Activated CD4-positive, alpha-beta T cell treated with anti-CD3 and anti-CD28 coated beads, Interleukin-2, amount 10 ng/mL, durations not matched to agents 24 days and 14 days (primary cell): ENCODE measurements at places on chromosomes 5 and 9. TPM values are rescaled to one million over a fixed set of nuclear protein-coding genes. Genes with fewer than 3 reads are reported as not detected.

ZNF658 gene
- 2.0 and 2.6 TPM in 2 replicates for total RNA-seq

DNA sequence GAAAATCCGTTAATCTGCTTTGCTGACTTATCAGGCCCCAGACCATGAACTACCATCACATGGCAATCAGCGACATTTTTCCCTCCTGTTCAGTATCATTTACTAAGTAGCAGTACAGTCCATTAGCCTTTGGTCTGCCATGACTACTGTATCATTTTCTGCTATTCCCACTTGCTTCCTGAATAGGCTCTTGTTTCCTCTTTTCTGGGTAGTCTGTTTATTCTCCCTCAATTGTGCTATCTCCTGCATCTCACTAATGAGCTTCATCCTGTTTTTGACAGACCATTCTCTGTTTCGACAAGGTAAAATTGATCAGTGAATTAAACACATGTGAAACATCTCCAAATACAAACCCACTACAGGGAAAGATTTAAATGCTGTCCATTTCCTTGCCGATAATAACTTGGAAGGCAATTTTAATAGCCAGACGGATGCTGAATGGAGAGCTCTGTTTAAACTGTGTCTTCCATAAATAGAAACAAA, 263.5 kb upstream of the ANKRD55 start:
- H3K36me3 ChIP-seq, result no peaks in the 10 kb centered on the region
- H3K4me1 ChIP-seq, result peaks cover 15% of the 10 kb centered on the region
- DNase-seq, result no peak
- H3K27ac ChIP-seq, result no peak overlapping the region

DNA sequence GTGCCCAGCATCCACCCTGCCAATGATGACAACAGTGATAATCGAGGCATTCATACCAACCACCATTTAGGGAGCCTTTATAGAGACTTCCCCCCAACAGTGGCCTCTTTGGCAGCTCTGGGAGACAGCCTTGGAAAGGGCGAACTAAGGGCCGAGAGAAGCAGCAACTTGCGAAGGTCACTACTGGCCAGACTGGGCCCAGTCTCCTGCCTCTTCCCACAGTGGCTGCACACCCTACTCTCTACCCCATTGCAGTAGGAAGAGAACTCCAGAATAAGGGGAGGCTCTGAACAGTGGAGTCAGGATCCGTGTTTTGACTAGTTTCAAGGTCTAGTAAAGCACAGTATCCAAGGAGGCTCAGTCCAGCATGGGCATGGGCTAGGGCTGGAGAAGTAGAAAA, 5.3 kb downstream of the LHX6 start:
- H3K27me3 ChIP-seq, result peaks cover 72% of the 10 kb centered on the region
- no peaks in the 10 kb centered on the region for H3K36me3 ChIP-seq
- DNase-seq, result no peak
- no peak overlapping the region for H3K4me3 ChIP-seq
- no peak overlapping the region for H3K27ac ChIP-seq

- no peak overlapping the region for H3K27ac ChIP-seq
- no peaks in the 10 kb centered on the region for H3K27me3 ChIP-seq
- H3K36me3 ChIP-seq, result no peaks in the 10 kb centered on the region
- H3K4me1 ChIP-seq, result no peaks in the 10 kb centered on the region
- no peak for DNase-seq
Observed at GRCh38 chr9:107906074-107906473, 416.5 kb upstream of the KLF4 start.

GHR gene
- not detected in 2 replicates for total RNA-seq

- no peak overlapping the region for H3K27ac ChIP-seq
- no peak overlapping the region for H3K4me3 ChIP-seq
- no peak for DNase-seq
- H3K27me3 ChIP-seq, result no peaks in the 10 kb centered on the region
- peaks cover 50% of the 10 kb centered on the region for H3K36me3 ChIP-seq
Observed at GRCh38 chr5:1330847-1331831, 13.8 kb downstream of the CLPTM1L start.

GRCh38 chr9:129811967-129812363, 9.0 kb downstream of the TOR1B start:
- no peaks in the 10 kb centered on the region for H3K27me3 ChIP-seq
- no peak overlapping the region for H3K4me3 ChIP-seq
- no peak overlapping the region for H3K27ac ChIP-seq
- peaks cover 77% of the 10 kb centered on the region for H3K36me3 ChIP-seq
- peaks cover 4% of the 10 kb centered on the region for H3K4me1 ChIP-seq

- H3K4me1 ChIP-seq, result peaks cover 33% of the 10 kb centered on the region
- H3K36me3 ChIP-seq, result no peaks in the 10 kb centered on the region
- DNase-seq, result no peak
- no peak overlapping the region for H3K4me3 ChIP-seq
- H3K27me3 ChIP-seq, result peaks cover 18% of the 10 kb centered on the region
- no peak overlapping the region for H3K27ac ChIP-seq
Observed at GRCh38 chr5:141685591-141685990, 3.6 kb upstream of the ARAP3 start.

DNA sequence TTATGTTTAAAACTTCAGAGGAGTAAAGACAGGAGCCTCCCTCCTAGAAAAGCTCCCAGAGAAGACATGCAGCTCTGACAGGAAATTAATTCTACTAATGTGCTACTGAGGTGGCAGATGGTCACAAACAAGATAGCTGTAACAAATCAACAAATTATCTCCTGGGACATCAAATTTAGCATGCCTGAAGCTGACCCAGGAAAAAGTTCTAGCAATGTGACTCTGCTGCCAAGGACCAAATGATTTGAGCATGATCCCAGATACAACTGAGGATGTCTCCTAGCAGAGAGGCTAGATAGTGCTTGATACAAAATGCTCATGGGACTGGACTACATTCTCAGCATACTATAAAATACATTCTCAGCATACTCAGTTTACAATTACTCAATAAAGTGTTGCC, 413.5 kb upstream of the SMC2 start:
- no peaks in the 10 kb centered on the region for H3K4me1 ChIP-seq
- H3K27me3 ChIP-seq, result no peaks in the 10 kb centered on the region
- H3K36me3 ChIP-seq, result no peaks in the 10 kb centered on the region
- no peak overlapping the region for H3K27ac ChIP-seq

PDE6A gene
- not detected in 2 replicates for total RNA-seq

- H3K36me3 ChIP-seq, result no peaks in the 10 kb centered on the region
- H3K27me3 ChIP-seq, result no peaks in the 10 kb centered on the region
- no peak for DNase-seq
Observed at GRCh38 chr5:108059334-108059733, 322.6 kb downstream of the FBXL17 start.

- no peaks in the 10 kb centered on the region for H3K27me3 ChIP-seq
- DNase-seq, result no peak
- no peak overlapping the region for H3K27ac ChIP-seq
- no peak overlapping the region for H3K4me3 ChIP-seq
Observed at GRCh38 chr9:106769331-106769730, 93.6 kb upstream of the ZNF462 start.

DNA sequence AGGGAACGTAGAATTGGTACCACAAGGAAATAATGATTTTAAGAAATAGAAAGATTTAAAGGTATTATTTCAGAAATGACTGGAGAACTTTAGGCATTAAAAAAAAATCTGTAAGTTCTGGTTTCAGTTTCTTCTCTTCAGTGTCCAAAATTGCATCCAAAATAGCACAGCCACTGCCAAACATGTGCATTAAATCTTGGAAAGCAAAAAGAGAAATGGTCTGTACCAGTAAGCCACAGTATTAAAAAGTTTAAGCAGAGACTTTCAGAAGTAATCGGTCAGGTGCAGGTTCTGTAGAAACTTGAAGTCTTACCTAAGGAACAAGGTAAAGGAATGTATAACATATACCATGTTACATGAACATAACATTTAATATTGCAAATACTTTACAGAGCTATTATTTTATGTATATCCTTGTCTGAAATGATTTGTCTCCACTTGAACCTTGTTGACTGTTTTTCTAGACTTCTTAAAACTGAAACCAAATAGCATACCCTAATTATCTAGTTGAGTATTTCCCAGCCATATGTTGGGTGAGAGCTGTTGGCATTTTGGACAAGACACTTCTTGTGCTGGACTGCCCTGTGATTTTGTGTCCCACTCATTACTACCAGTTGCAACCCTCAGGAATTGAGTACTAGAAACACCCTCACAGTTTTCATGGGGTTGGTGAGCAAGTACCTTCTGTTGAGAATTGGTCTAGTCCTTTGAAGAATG, 32.1 kb downstream of the NIPBL start:
- no peak overlapping the region for H3K4me3 ChIP-seq
- DNase-seq, result no peak
- H3K36me3 ChIP-seq, result peaks cover 1% of the 10 kb centered on the region
- H3K4me1 ChIP-seq, result peaks cover 7% of the 10 kb centered on the region
- H3K27ac ChIP-seq, result no peak overlapping the region
- H3K27me3 ChIP-seq, result no peaks in the 10 kb centered on the region

TOR4A gene
- 10.3 and 11.4 TPM in 2 replicates for total RNA-seq

CARTPT gene
- total RNA-seq, result not detected in 2 replicates

DNA sequence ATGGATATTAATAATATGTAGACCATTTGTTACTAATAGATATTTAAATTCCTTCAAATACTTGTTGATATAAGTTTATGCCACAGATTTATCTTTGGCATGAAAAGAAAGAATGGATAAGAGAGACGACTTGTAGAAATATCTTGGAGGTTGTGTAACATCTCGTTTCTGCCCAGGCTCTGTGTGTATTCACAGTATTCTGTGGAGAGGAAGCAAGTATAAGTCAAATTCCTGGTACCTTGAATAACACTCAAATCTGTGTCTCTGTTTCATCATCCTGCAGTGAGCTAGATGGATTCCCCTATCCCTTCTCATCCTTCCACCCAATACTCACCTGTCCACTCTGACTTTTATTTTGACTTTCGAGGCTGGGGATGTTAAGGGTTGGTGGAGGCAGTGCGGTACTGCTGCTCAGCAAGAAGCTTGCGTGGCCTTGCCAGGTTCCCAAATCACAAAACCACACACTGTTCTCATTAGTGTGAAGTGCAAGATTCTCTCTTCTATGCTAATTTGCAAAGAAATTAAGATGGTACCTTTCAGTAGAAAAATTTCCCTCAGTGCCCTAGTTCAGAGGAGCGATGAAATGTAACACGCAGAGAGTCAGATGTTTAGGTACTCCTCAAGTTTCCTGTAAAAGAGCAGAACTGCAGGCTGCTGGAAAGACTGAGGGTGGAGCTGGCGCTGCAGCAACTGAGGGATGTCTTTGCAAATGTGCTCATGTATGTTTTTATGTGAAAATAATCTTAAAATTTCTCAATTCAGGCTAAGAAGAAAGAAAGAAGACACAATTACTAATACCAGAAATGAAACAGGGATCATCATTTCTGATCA, 42.6 kb upstream of the ANKRD18A start:
- no peaks in the 10 kb centered on the region for H3K4me1 ChIP-seq
- no peak overlapping the region for H3K27ac ChIP-seq
- peaks cover 8% of the 10 kb centered on the region for H3K27me3 ChIP-seq
- H3K36me3 ChIP-seq, result no peaks in the 10 kb centered on the region
- no peak for DNase-seq

GRCh38 chr5:177493795-177494345, 3.5 kb downstream of the PDLIM7 start:
- H3K36me3 ChIP-seq, result peaks cover 20% of the 10 kb centered on the region
- peak overlapping the region; percentile 81 for H3K27ac ChIP-seq
- H3K27me3 ChIP-seq, result peaks cover 10% of the 10 kb centered on the region
- peak overlapping the region; percentile 44 for H3K4me3 ChIP-seq
- no peak for DNase-seq
- peaks cover 35% of the 10 kb centered on the region for H3K4me1 ChIP-seq

DNA sequence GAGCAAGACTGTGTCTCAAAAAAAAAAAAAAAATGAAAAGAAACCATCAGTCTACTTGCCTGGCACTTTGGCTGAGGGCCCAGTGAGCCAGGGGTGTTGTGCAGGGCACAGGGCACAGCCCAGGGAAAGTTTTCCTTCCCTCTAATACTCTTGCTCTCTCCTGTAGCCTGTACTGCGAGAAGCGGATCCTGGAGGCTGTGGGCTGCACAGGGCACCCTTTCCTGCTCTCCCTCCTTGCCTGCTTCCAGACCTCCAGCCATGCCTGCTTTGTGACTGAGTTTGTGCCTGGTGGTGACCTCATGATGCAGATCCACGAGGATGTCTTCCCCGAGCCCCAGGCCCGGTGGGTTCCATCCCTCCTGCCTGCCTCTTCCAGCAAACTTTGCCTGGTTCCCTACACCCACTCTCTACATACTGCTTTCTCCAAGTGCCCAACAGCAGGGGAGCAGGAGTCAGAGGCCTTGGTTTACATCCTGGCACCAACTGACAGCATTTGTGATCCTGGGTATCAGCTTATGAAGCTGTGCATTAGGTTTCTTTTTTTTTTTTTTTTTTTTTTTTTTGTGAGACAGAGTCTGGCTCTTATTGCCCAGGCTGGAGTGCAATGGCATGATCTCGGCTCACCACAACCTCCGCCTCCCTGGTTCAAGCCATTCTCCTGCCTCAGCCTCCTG, 7.2 kb downstream of the ZDHHC12 start:
- no peaks in the 10 kb centered on the region for H3K4me1 ChIP-seq
- peaks cover 16% of the 10 kb centered on the region for H3K36me3 ChIP-seq

DNA sequence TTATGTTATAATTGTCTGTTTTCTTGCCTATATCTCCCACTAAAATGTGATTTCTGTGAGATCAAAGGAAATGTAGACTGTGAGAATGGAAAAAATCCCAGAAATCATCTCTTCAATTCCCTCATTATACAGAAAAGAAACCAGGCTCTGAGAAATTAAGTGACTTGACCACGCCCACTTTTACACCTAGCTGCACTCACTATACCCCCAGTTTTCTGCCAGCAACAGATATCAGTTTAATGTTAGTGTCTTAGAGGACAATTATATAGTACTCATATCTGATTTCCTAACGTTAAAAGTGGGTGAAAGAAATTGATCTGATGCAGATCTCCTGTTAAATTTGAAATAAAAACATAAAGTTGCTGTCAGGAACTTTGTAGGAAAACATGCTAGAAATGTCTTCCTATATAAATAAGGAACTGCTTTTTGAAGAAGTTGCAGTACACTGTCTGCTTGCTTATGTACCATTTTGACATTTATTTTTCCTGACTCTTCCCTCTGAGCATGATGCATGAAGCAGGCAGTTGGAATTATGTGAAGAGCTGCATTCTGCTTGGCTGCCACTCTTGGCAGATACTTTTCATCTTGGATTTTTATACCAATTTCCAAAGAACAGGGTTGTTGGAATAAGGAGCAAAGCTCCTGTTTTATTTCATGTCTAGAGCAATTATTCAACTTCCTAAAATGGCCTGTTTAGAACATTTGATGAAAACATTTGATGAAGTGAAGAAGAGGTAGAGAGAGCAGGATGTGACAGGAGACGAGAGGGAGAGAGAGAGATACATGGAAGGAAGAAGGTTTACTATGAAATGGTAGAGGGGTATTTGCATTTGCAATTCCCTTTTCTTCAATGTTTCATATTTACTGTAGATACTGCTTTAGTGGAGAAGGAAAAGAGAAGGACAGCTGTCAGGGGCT, 57.3 kb upstream of the RICTOR start:
- H3K4me3 ChIP-seq, result no peak overlapping the region
- peaks cover 68% of the 10 kb centered on the region for H3K36me3 ChIP-seq
- DNase-seq, result no peak
- peaks cover 7% of the 10 kb centered on the region for H3K4me1 ChIP-seq

DNA sequence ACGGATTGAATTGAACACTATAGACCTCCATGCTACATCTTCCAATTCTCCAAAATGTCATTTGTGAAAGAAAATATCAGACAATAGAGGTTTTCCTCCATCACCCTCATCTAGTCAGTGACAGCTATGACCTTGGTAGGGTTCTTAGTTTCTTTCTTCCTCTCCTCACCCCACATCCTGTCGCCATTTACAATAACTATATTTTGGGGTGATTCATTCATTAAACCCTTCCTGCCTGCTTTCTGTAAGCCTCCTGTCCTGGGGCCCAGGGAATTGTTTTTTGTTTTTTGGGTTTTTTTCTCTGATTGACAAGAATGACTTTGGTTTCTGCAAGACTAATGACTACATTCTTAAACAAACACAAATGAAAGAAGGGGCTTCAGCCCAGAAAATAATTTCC, 82.6 kb downstream of the PRELID2 start:
- H3K4me3 ChIP-seq, result no peak overlapping the region
- peaks cover 8% of the 10 kb centered on the region for H3K4me1 ChIP-seq
- DNase-seq, result no peak
- no peaks in the 10 kb centered on the region for H3K36me3 ChIP-seq
- no peak overlapping the region for H3K27ac ChIP-seq

SHOC1 gene
- total RNA-seq, result not detected in 2 replicates
